Mammary epithelial cell (primary cell): ENCODE measurements at places on chromosomes 12 and 14. TPM values are rescaled to one million over a fixed set of nuclear protein-coding genes. Genes with fewer than 3 reads are reported as not detected.

GRCh38 chr12:62106547-62107185, 153.5 kb upstream of the USP15 start:
- no peak for DNase-seq

Gene CRIP1
- 0.37 TPM for polyA plus RNA-seq

- DNase-seq = no peak
These were observed 136.0 kb downstream of the BCL11B start for GRCh38 chr14:99136047-99136400.

DNA sequence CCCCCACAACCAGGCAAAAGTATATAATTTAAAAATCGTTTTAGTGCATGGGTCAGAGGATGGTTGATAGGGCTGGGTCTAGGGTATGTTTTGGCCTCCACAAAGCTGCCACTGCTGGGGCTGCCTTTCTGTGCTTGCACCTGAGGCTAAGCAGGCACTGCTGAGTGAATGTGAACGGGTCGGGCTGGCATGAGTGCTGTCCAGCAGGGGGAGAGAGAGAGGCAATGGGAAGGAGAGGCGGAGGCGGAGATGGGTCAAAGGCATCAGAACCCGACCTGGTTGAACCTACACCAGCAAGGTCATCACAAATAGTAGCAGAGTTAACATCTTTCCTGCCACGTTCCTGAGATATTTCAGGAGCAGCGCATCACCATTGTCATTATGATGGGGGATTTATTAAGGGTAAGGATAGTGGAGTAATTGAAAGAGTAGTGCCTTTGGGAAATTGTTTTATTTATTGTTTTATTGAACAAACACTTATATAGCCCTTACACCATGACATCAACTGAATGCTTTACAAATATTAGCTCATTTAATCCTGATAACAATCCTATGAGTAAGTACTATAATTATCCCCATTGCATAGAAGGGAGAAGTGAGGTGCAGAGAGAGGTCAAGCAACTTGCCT, 5.8 kb upstream of the NRXN3 start:
- DNase-seq = no peak

DNA sequence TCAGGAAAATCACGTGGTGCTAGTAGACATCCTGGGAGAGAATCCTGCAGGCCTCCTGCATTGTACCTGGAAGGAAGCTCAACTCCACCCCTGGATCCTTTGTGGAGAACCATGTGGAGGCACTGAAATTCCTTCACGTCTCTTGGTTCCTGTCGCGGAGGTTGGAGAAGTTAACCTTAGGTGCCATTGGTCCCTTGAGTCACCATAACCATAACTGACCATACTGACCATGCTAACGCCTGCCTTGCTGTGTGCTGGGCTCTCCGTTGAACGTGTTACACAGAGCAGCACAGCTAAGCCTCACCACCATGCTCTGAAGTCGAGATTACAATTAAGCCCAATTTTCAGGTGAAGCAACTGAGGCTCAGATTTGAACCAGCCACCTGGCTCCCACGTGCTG, 18.6 kb downstream of the C14orf132 start:
- no peak for DNase-seq

DNA sequence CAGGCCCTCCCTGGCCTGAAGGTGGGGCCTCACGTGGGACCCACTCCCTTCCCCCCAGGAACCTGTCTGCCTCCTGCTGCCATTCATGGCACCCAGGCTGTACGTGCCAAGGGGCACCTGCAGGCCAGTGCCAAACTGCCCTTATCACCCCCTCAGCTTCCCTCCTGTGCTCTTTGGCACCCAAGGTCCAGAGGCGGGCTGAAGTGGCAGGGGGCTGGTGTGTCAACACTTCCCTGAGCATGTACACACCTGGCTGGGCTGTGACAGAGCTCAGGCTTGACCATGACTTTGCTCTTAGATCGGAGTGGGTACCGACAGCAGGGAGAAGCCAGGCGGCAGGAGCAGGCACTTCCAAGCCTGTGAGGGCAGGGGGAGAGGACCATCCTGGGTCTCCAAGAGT, 41.6 kb downstream of the HSD17B6 start:
- DNase-seq = no peak

Gene PACS2
- 28.5 TPM for polyA plus RNA-seq
